ENCODE measurements at places on chromosomes 13 and 19.

DNA sequence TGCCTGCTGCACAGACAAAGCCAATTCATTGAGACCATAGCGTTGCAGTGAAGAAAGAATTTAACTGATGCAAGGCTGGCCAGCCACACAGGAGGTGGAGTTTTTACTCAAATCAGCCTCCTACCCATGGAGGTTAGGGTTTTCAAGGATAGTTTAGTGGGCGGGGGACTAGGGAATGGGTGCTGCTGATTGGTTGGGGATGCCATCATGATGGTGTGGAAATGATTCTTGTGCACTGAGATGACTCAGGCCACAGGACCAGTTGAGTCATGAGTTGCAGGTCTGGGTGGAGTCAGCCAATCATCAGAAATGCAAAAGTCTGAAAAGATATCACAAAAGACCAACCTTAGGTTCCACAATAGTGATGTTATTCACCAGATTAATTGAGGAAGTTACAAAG, 359.6 kb downstream of the FOXO1 start:
- no peak for DNase-seq

DNA sequence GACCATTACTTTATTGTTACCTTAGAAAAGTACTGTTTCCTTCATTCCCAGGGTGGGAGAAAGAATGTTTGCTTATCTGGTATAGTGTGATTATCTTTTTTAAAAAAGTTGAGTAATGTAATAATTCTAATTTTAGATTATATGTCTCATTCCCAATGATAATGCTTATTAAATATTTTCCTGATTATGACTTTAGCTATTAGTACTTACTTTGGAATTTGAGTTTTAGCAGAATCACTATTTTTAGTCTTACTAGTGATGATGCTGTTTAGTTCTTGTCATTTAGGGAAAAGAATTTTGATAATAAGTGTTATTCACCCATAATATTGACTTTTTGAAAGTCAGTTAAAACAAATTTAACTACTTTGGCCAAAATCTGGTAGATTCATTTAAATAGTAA, 95.2 kb downstream of the FRY start:
- DNase-seq = no peak

DNA sequence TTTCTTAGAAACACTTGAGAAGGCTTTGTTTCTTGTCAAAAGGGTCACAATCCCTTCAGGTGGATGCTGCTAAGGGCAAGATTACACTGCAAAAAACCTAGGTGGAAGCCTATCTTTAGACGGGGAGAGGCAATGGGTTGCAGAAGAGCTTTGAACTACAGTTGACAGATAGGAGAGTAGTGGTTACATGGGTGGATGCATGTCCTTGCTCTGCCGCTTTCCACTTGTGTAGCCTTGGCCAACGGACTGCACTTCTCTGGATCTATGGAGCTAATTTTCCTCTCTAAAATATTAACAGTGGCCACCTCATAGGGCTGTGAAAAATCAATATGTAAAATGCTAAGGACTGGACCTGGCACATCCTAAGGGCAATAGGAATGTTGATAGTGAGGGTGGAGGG, 980 bp downstream of the BCKDHA start:
- no peak for DNase-seq

DNA sequence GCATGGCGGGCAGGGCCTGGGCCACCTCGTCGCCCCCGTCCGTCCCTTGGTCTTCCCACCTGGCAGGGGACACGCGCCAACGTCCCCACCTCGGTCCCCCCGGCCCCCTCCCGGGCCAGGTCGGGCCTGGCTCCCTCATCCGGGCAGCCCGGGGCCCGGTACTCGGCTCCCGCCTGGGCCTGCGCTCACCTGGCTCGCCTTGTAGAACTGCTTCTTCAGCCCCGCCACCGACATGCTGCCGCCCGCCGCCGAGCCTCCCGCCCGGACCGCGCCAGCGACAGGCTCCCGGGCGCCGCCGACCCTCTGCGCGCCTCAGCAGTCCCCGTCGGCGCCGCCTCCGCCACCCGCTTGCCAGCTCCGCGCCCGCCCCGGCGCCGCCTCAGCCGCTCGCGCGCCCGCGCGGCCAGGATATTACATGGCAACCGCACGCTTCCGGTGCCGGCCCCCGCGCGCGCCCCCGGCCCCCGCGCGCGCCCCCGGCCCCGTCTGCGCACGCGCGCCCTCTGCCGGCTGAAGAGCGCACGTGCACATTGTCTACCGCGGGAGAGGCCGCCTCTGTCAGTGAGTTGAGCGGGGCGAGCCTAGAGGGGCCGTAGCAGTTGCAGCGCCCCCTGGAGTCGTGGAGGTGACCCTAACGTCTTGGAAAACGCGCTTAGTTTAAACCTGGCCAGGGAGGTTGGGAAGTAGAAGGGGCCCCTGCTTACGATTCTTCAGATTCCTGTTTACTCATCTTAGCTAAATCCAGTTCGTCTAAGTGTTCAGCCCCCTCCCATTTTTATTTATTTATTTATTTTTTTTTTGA, at the start of gene SH3GL1:
Gene SH3GL1, minus strand, starts transcription at position 413 of the 802 bp plus-strand sequence. Its CDS starts 179 bp downstream, at position 234.
- DNase-seq = peak; percentile 78

DNA sequence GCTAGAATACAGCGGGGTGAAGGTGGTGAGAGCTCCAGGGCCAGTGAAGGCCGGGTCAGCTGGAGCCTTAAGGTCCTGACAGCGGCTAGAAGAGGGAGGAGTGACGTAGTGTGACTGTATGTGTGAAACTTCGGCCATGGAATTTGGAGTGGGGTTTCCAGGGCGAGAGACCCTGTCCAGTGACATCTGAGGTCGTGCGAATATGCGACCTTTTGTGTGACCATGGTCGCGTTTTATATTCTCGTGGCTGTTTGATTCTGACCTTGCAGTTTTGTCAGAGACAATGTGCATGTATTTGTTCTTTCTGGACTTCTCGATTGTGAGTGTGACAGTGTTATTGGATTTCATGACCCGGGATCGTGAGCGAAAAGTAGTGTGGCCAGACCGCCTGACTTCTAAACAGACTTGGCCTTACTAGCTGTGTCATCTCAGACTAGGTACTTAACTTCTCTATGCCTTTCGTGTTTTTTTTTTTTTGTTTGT, 405 bp upstream of the ZNF569 start:
- no peak for DNase-seq

DNA sequence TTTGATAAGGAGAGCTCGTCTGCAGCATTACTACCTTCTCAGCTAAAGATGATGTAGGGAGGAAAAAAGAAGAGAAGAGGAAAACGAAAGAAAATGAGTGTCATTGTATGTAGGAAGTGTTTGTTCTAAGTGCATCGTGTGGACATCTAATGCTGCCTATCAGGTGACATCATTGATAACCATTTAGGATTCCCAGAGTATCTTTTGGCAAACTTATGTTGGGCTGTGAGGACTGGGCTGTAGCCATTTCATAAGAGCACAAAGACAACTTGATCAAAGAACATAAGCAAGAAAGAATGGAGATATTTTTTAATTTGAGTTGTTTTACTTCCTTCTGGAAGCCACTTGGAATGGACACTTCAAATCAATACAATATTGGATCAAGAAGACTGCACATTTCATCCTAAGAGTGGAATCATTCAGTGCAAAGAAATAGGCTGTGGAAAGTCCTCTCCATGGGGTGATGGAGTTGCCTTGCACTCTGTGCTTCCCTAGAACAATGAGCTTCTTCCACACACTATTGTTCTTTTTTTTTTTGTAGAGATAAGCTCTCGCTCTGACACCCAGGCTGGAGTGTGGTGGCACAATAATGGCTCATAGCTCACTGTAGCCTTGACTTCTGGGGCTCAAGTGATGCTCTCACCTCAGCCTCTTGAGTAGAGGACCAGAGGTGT, 52.4 kb upstream of the UBL3 start:
- no peak for DNase-seq

DNA sequence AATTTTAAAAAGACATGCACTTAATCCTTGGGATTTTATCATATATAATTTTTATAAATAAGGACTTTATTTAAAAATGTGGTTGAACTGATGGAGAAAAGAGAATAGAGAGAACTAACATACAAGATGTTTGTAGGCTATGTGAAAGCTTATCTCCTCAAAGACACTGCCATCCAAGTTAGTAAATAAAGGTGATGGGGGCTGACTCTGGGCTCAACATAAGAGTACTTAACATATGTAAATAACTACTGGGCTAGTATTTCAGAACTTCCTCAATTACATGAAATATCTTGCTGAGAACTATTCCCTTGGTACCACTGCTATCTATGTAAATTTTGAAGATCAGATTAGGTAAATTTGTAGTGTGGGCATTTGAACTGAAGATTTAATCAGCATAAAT, 1017.3 kb upstream of the PCDH20 start:
- no peak for DNase-seq

GRCh38 chr19:16398530-16399249, 73.1 kb downstream of the EPS15L1 start:
- DNase-seq = no peak

GRCh38 chr13:43977911-43978310, 98.2 kb downstream of the LACC1 start:
- DNase-seq = no peak

GRCh38 chr13:61874970-61875579, 459.4 kb upstream of the PCDH20 start:
- no peak for DNase-seq

- no peak for DNase-seq
Observed at GRCh38 chr13:97460004-97460775, 26.2 kb downstream of the RAP2A start.

GRCh38 chr13:40595693-40596092, 70.7 kb downstream of the FOXO1 start:
- no peak for DNase-seq

- no peak for DNase-seq
Observed at GRCh38 chr13:27269114-27269665, 1.4 kb upstream of the RASL11A start.

GRCh38 chr13:49877629-49878218, 58.4 kb downstream of the SPRYD7 start:
- no peak for DNase-seq

GRCh38 chr19:2800506-2800905, 15.2 kb downstream of the THOP1 start:
- no peak for DNase-seq

DNA sequence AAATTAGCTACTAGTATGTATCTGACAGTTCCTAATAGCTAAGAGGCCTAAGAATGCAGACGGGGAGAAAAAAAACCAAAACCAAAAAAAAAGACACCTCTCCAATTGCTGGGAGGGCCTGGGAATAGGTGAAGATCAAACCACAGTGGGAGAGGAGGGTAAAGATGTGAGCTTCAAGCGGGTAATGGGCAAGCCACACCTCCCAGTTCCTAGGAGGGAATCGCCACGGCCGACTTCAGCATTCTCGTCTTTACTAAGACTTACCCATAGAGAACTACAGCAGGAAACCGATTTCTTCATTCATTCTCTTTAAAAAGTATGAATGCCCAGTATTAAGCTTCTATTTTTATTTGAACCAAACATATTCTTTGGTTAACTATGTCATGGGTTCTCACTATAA, 5.6 kb upstream of the EEF1AKMT1 start:
- DNase-seq = no peak

GRCh38 chr19:56167064-56167578, 8.7 kb upstream of the GALP start:
- no peak for DNase-seq

DNA sequence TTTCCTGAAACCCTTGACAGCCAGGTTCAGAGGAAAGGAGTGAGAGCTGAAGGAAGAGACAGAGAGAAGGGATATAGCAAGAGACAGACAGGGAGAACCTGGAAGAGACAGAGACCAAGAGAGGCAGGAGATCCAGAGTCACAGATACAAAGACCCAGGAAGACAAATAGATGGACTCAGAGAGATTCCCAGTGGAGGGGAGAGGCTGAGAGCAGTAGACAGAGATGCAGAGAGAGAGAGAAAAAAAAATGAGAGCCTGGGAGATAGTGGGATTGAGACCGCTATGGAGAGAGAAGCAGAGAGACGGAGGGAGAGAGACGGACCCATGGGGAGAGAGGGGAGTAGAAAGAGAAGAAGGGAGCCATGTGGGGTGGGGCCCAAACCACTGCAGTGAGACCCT, 763 bp downstream of the FXYD7 start:
- no peak for DNase-seq

DNA sequence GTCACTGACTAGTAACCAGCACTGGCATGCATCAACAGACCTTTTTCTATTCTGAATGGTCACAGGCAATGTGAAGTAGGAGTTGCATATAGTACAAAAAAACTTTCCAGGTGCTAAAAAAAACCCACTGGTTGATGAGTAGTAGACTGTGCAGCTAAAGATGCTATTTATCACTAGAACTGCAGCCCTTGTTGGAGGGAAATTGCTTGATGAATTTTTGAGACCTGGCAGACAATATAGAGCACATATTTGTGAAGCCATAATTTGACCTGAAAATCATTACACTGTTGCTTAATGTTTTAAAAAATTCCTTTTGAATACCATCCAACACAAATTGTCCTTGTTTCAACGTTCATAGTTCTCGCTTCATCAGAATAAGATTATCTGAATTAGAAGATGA, 441.0 kb downstream of the KLF12 start:
- no peak for DNase-seq

DNA sequence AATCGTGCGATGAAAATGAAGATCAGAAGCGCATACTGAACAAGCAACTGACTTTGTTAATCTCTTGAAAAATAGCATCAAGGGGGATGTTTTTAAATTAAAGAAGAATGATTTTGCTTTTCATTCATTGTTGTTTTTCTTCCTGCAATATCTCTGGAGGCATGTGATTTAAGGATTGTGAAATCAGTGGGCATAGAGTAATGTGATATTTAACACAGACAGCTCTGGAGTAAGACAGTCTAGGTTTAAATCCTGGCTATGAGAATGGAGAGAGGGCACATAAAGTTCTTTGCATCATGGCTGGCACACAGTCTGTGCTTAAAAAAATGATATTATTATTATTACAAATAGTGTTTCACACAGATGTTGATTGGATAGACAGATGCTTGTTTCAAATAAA, 243.1 kb upstream of the NBEA start:
- no peak for DNase-seq

GRCh38 chr13:23928985-23929384, 31.7 kb upstream of the C1QTNF9B start:
- no peak for DNase-seq

- DNase-seq = no peak
Observed at GRCh38 chr19:46453661-46454060, 17.7 kb downstream of the PNMA8A start.

GRCh38 chr13:103799028-103799427, 732.8 kb upstream of the SLC10A2 start:
- no peak for DNase-seq

- DNase-seq = no peak
Observed at GRCh38 chr19:1465191-1466016, 13.6 kb downstream of the C19orf25 start.

DNA sequence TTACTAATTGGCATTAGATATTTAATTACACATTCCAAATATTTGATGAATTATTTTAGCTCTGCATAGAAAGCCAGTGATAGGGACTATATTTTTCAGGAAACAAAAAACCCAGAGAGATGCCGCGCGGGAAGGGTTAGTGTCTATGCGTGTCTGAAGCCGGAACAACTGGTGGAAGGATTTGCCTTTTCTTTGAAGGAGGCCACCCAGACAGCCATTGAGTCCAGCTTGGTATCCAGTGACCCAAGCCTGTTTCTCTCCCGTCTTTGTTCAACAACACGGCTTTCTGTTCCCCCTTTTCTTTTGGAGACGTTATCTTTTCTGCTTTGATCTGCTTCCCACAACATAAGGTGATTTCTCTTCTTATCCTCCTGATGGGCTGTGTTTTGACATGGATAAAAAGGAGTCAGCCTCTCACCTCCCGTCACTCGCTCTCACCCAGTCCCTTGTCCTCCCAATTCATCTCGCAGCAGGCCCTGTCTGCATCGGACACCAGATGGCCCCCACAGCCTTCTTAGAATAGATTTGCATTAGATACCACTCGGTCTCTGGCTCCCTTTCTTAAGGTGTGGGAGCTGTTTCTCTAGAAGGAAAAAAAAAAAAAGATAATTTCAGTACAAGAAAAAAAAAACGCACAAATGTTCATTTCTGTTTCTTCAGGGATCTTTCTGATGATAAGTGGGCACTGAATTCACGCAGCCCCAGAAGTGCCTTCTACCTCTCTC, 361.8 kb downstream of the ZNF536 start:
- no peak for DNase-seq

All from stimulated activated CD4-positive, alpha-beta T cell treated with anti-CD3 and anti-CD28 coated beads, TNF-alpha, amount 100 ng/mL, for 4 hours (primary cell).